ENCODE measurements at places on chromosomes 5 and 9.

- no peak for DNase-seq
These were observed 81.7 kb downstream of the FCHO2 start for GRCh38 chr5:73037545-73037944.

DNA sequence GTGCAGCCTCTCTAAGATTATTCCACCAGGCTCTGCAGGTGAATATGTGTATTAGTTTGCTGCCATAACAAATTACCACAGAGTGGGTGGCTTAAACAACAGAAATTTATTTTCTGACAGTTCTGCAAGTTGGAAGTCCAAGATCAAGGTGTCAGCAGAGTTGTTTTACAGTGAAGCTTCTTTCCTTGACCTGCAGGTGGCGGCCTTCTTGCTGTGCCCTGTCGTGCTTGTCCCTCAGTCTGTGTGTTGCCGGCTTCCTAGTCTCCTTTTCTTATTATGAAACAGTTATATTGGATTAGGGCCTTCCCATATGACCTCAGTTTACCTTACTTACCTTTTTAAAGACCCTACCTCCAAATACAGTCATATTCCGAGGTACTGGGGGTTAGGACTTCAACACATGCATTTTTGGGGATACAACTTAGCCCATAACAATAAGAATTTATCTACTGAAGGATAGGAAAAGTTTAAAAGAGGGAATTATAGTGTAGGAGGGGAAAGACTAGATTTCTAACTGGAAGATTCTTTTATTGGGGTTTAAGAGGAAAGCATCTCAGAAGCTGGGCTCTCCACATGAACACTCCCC lies 97.4 kb downstream of the OSTF1 start:
- DNase-seq: no peak

DNA sequence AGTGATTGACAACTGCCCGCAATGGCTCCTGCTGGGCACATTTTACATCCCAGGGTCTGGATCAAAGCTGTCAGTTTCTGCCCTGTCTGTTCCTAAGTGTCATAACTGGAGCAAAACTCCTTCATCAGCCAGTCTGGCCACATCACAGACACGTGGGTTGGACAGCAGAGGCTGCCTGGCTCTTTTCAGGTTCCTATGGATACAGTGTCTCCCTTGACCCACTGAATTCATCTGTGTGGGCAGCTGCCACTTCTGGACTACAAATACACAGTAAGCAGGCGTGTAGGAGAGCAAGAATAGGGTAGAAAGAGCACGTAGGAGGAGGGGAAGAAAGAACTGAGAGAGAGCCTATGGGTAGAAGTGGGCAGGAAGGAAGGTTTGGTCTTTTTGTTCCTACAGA lies 238.0 kb downstream of the ENC1 start:
- no peak for DNase-seq

DNA sequence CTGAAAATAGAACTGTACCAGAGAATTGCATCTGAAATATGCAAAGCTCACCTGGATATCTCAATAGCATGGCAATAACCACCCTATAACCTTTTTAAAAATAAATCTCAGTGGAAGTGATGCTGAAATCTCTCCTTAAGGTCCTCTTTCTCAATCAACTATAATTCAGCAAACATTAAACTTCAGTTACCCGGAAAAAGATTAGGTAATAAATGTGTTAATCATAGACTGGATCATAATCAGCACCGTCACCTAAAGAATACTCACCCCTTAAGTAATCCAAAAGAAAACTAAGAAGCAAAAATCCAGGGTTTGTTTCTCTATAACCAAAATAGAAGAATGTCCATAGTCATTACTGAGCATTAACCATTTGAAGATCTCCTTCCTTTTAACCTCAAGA lies 44.3 kb upstream of the DENND4C start:
- DNase-seq: no peak

- DNase-seq: peak; percentile 5
These were observed 26.8 kb upstream of the SLC12A7 start for GRCh38 chr5:1138445-1139245.

DNA sequence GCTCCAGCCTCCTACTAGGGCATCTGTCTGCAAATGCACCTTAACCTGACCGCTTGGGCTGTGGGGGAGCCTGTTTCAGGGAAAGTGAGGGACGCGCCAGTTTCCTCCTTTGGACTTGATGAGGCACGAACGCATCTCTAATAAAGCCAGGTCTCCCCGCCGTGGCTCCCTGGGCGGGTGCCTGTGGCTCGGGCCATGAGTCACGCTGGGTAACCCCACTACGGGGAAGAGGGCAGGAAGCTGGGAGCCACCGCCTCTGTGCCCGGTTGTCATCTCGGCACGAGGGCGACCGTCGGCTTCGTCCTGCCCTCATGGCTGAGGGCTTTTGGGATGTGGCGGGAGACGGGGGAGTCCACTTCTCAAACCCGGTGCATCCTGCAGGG lies 12.1 kb downstream of the NOTCH1 start:
- DNase-seq: no peak

All from fibroblast of skin of abdomen (primary cell).